Effector memory CD8-positive, alpha-beta T cell (primary cell): ENCODE measurements at places on chromosomes 3 and 15.

- DNase-seq: no peak
Measured at GRCh38 chr3:37543666-37544065, 318.0 kb upstream of the CTDSPL start.

DNA sequence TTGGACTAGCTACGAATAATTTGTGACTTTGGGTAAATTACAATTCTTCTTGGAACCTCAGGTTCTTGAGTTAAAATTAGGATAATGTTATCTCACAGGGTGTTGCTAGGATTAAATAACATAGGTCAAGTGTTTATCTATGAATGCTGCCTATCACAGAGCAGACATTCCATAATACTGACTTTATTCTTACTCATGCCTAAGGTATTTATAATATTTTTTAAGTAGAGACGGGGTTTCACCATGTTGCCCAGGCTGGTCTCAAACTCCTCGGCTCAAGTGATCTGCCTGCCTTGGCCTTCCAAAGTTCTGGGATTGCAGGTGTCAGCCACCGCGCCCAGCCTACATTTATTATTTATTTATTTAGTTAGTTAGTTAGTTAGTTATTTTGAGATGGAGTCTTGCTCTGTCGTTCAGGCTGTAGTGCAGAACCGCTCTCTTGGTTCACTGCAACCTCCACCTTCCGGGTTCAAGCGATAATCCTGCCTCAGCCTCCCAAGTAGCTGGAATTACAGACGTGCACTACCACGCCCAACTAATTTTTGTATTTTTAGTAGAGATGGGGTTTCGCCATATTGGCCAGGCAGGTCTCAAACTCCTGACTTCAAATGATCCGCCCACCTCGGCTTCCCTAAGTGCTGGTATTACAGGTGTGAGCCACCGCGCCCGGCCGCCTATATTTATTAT is 741 bp upstream of the ZNF106 start:
- no peak for DNase-seq

DNA sequence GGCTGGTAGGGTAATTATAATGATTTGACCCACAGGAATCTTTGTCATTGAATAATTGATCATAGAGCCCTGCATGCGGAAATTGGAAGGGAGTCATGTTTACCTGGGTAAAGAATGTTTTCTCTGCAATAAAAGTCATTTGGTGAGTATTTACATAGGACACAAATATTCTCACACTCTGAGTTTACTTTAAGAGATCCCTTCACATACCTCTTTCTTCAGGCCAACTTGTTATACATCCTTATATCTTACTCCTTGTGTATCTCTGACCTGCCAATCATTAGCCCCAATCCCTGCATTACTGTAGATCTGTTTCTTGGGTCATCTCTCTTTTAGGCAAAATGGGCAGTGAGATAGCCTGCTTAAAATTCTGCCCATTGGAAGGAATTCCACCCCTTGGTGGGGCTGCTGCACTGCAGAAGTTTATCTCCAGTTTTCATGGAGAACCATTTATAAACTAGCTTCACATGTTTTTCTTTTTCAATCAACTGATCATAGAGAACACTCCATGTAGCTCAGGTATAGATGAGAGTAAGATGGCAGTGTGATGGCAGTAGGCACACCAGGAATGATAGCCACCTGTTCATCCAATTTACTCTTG is 46.2 kb downstream of the ILDR1 start:
- DNase-seq: no peak

DNA sequence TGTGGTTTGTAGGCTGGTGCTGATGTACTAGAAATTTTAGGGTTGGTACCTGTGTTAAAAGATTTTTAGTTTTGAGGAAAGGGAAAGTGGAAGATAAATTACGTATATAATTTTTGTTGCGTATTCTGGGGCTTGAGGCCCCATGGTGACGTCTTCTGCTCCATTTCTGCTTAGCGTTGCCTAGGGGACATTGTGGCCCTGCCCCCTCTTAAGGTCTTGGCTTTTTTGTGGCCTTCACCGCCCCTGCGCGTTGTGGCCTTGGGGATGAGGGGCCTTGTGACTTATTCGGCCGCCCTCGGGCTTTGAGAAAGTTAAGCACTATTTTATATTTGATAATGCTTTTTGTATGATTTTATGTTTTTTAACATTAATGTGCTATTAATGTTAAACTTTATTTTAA is 182.0 kb downstream of the KLF13 start:
- no peak for DNase-seq

DNA sequence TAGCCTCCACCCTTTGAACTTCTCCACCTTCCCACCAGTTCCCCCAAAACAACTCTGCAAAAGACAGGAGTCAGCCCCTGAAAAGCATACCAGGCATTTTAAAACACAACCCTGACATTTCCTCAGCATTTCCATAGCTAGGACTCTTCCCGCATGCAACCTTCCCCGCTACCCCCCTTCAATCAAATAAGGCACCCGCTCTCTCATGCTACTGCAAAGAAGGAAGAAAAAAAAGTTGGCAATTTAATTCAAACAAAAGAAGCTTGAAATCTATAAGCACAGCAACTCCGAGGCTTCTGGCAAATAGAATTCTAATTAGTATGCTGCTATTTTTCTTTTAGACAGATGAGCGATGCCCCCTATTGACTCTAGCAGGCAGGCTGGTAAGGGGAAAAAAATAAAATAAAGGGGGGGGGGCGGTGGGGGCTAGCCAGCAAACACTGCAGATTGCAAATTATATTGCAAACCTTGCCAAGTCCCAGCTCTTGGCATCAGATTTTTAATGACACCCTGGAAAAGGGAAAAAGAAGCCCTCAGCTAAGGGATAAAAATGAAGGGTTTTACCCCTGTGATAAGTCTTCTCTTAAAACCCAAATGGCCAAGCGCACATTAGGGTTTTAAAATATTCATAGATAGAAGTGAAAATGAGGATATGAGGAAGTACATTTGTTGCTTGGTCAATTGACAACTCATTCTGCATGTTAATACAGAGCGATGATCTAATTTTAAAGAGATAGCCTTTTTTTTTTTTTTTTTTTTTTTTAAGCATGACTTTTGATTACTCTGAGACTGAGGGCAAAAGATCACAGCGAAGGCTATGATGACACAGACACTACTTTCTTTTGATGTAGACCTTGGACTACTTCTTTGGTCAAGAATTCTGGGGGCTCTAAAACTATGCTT is 255.2 kb downstream of the NR2F2 start:
- DNase-seq: no peak

DNA sequence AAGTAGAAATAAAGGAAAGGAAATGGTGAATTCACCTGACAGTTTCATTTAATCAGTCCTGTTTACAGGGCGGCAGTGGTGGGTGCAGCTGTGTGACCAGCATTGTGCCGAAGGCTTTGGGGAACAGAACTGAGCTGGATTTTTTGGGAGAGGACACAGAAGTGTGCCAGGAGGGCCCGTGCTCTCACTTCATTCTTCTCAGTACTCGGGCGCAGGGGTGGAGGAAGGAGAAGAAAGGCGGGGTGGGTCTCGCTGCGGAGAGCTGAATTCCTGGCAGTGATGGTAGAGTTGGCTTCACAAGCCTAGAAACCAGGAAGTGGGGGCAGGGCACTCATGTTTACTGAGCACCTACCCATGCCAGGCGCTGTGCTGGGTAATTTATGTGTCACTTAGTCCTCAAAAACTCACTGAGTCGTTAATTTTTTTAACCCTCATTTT is 64.6 kb downstream of the CRTC3 start:
- peak; percentile 55 for DNase-seq

GRCh38 chr15:80167936-80168335 is 15.1 kb downstream of the FAH start:
- DNase-seq: no peak

GRCh38 chr3:178680489-178680888 is 144.3 kb downstream of the KCNMB2 start:
- no peak for DNase-seq

DNA sequence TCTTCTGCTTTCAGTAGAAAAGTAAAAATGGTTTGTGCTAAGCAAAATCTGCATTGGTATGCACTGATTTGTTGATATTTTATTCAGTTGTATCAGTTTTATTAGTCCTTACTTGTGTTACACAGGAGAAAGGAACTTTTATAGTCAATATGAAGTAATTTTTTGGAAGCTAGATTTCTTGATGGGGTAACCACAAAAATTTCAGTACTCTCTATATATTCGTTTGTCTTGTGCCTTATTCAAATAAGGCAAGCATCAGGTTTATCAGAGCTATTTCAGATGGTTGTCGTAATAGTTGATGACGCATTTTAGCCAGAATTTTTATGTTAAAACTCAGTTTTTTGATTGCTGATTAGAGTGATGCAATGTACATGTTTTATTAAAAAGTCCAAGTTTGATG is 50.7 kb upstream of the NIPA1 start:
- DNase-seq: no peak

GRCh38 chr3:32237670-32238452 is 619 bp upstream of the CMTM8 start:
- DNase-seq: no peak

DNA sequence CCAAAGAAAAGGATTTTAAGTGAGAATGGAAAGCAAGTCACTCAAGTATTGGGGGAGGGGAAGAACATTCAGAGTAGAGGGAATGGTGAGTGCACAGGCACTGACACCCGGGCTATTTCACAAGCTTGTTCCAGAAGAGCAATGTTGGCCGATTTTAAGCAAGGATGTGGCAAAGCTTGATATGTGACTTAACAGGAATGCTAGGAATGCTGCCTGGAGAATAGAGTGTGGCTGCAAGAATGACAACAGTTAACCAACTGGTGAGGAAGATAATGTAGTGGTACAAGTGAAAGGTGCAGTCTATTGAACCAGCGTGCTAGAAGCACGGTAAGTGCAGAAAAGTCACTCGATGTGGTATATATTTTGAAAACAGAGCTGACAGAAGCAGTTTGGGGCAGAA is 6.2 kb upstream of the CCDC80 start:
- DNase-seq: no peak
